ENCODE measurements at places on chromosomes 3 and 15.

DNA sequence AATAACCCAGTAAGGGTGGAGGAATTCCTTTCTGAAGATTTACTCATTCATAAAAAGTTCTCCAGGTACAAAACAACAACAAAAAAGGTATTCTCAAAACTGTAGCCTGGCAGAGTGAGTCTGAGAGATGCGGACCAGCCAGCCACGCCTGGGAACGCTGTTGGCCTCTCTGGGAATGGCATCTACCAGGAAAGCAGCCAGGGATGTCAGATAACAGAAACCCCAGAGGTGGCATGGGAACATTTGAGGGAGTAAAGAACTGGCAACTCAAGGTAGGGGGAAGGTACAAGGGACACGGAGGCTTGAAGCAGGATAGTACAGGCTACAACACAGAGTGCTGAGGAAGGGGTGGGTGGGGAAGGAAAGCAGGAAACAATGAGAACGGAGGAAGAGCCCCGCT, 7.1 kb upstream of the AP3S2 start:
- no peak for DNase-seq

- no peak for DNase-seq
Observed at GRCh38 chr3:69320871-69321271, 65.0 kb downstream of the FRMD4B start.

GRCh38 chr15:68375716-68376220, 56.2 kb downstream of the ITGA11 start:
- no peak for DNase-seq

GRCh38 chr3:34268032-34268709, 469.7 kb downstream of the PDCD6IP start:
- DNase-seq, result no peak

DNA sequence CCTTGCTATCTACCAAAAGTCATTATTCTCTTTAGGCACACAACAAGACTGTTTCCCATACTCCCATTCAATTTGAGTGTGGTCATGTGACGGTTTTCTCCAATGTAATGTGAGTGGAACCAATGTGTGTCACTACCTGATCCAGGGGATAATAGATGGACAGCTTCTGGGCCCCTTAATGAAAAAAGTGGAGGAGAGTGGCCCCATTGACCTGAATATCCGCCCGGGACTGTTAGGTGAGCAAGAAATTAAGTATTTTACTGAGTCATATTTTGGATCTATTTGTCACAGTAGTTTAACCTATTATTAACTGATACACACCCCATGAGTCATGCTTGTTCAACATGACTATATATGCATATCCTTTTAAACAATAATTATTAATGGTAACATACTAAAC, 15.1 kb upstream of the ARID3B start:
- peak; percentile 36 for DNase-seq

GRCh38 chr3:50473768-50474167, 29.7 kb downstream of the CACNA2D2 start:
- no peak for DNase-seq
